Fibroblast of skin of right biceps (primary cell): ENCODE measurements at places on chromosomes 16 and 17.
A peak's percentile ranks its signal among the peaks of the same experiment; 100 is the strongest.

DNA sequence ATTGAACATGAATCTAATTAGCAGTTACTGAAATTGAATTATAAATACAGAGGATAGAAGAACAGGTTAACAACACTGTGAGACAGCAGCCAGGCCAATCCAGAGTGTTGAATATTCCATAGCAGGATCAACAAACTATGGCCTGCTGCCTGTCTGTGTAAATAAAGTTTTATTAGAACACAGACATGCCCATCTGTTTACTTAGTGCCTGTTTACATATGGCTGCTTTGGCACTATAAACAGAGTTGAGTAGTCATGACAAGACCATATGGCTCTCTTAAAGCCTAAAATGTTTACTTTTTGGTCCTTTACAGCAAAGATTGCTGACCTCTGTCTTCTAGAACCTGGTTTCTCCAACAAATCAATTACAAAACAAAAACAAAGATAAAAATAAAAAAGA, 115.4 kb upstream of the CDC42EP4 start:
- DNase-seq, result no peak

DNA sequence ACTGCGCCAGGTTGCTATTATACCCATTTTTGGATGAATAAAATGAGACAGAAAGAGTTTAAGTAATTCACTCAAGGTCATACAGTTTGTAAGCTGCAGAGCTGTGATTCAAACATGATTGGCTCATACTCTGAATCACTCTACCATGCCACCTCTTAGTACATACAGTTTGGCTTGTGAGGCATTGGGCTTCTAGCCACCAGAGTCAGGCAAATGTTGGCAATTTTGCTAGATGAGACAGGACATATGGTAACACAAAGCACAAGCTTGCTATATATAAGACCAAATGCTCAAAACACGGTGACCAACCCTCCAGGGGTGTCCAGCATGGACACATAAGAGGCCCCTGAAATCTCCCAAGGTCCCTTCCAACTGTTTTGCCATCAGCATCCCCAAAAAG, 236.0 kb upstream of the IRX5 start:
- no peak for DNase-seq

GRCh38 chr16:5025171-5025632, 8.5 kb downstream of the NAGPA start:
- DNase-seq, result no peak

GRCh38 chr17:67125417-67125816, 81.1 kb downstream of the CACNG1 start:
- DNase-seq, result peak; percentile 23

DNA sequence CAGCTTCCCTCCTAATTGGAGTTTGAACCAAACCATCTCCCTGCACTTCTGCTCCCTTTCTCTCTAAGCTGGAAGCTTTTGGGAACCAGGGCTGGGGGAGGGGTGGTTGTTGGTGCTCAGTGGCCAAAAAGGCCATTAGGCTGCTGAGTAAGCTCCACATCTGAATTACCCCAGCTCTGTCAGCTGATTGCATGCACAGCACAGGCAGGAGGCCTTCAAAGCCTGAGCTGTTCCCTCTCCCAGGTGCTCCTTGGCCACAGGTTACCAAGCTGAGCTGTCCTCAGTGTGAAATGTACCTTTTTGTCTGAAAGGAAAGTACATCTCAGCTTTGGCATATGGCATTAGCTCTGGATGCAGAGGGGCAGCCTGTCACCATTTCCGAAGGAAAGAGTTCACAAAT, 6.2 kb upstream of the TBKBP1 start:
- DNase-seq, result peak; percentile 38

DNA sequence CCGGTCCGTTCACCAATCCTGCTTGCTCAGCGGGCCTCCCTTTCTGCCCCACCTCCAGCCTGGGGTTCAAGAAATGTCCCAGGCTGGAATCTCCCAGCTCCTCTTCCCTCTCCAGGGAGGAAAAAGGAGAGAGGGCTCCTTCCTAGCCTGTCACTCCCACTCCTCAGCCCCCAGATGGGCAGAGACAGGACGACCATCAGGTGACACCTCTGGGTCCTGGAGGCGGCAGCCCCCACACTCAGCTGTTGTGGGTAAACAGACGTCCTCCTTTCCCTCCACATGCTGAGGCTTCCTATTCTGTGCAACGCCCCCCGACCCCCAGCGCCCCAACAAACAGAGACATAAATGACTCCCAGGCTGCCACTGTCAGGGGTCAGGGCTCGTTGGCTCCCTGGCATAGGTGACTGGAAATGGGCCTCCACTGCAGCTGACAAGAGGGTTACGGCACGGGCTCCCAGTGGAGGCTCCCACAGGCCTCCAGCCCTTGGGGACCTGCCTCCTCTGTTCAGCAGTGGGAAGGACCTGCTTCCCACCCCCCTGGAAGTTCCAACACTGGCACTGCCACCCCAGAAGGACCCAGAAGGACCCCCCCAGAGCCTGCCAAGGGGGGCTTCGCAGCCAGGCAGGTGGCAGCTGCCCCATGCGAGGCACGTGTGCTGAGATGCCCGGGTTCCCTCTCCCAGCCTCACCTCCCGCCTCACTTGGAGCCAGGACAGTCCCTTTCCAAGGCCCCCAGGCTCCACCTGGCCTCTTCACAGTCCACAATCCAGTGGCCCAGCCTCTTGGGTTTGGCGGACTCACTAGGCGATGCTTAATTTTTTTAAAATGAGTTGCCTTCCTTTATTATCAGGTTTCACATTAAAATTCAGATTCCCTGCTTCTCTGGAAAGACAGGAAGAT, 232.3 kb downstream of the KATNIP start:
- DNase-seq, result no peak

GRCh38 chr17:45307290-45308015, 9.4 kb downstream of the MAP3K14 start:
- peak; percentile 86 for DNase-seq
